ENCODE measurements at places on chromosomes 12 and 14.

DNA sequence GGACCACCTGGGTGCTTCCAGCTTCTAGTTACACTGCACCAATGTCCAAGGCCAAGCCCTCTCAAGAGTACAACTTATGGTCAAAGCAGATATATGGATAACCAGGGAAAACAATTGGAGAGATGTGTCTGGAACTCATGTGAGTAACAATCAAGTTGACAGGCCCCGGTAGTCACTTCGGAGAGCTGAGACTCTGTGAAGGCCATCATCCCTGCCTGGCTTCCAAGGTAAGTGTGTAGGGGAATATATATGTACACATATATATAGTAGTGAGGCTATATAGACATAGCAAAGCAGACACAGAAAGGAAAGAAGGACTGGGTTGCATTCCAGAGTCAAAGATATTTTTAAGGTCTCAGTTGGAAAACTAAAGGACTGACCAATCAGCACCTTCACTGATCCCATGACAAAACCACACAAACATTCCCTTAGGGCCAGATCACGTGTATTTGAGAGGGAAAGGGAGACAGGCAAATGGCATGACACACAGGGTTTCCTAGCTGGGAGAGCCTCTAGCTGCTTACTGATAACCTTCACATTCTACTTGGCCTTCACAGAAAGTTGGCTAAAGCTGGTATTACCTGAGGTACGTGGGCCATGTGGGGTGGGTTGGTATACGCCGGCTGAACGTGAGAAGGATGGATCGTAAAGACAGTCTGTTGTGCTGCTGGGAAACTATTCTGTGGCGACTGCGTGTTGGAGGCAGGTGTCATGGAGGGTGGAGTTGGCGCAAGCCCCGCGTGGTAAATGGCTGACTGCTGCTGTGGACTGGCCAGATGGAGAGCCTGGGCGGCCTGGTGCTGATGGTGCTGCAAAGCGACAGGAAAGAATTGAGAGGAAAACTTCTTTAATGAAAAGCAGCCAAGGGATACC lies 50.0 kb downstream of the SH2B3 start:
- H3K27me3 ChIP-seq: no peaks in the 10 kb centered on the region
- peak overlapping the region; percentile 44 for H3K27ac ChIP-seq
- H3K4me1 ChIP-seq: peaks cover 26% of the 10 kb centered on the region
- no peak for DNase-seq
- peaks cover 12% of the 10 kb centered on the region for H3K36me3 ChIP-seq
- no peak overlapping the region for H3K4me3 ChIP-seq

DNA sequence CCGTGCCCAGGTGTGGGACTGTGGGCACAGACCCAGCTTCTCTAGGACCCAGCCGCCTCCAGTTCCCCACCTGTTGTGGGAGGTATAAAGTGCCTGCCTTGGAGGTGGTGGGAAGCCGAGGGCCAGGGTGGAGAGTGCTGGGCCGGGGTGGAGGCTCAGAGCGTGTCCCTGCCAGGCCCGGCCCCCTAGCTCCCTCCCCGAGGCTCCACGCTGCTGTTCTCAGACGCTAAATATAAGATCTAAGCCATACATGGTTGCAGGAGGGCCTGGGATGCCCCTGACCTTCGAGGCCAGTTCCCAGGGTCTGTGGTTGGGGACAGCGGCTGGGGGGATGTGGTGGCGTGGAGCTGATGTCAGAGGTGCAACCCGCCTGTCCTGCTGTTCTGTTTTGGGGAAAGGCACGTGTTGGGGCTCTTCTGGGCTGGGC lies 10.8 kb downstream of the INF2 start:
- no peak overlapping the region for H3K27ac ChIP-seq
- H3K4me3 ChIP-seq: no peak overlapping the region
- H3K27me3 ChIP-seq: no peaks in the 10 kb centered on the region
- peaks cover 4% of the 10 kb centered on the region for H3K36me3 ChIP-seq

- DNase-seq: peak; percentile 69
- no peaks in the 10 kb centered on the region for H3K27me3 ChIP-seq
- H3K4me1 ChIP-seq: peaks cover 83% of the 10 kb centered on the region
- peaks cover 26% of the 10 kb centered on the region for H3K36me3 ChIP-seq
Measured at GRCh38 chr14:93954900-93955849, 21.2 kb downstream of the ASB2 start.

- H3K27me3 ChIP-seq: peaks cover 3% of the 10 kb centered on the region
- H3K36me3 ChIP-seq: no peaks in the 10 kb centered on the region
- H3K4me3 ChIP-seq: no peak overlapping the region
- DNase-seq: no peak
Measured at GRCh38 chr12:76177821-76178220, 93.3 kb upstream of the NAP1L1 start.

- DNase-seq: no peak
- H3K4me1 ChIP-seq: peaks cover 60% of the 10 kb centered on the region
- H3K27ac ChIP-seq: peak overlapping the region; percentile 76
- no peaks in the 10 kb centered on the region for H3K27me3 ChIP-seq
- peaks cover 22% of the 10 kb centered on the region for H3K36me3 ChIP-seq
- H3K4me3 ChIP-seq: peak overlapping the region; percentile 13
Measured at GRCh38 chr12:71767183-71767582, 12.5 kb downstream of the RAB21 start.

DNA sequence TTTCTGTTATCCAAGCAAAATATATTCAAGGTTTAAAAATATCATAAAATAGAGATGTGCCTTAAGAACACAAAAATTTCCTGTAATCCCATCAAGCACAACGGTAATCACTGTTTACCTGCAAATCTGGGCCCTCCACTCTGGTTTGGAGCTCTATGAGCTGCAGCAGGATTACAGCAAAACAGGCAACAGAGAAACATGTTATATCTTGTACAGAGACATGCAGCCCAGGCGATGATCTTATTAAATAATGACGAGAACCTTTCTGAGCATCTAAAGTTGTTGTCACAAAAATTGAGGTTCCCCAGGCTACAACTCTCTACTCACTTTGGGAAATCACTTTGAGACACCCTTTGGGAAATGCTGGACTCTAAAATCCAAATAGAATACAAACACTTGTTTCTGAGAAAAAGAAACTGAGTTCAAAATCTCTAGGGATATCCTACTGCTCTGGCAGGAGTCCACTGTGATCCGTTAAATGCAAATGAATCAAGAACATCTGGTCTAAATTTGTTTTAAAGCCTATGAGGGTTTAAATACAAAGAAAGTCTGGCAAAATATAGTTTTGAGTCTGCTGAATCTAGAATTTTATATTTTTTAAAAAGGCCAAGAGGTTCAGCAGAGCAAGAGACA lies 36.3 kb downstream of the STON2 start:
- H3K4me3 ChIP-seq: no peak overlapping the region
- no peaks in the 10 kb centered on the region for H3K4me1 ChIP-seq
- no peaks in the 10 kb centered on the region for H3K36me3 ChIP-seq
- peaks cover 13% of the 10 kb centered on the region for H3K27me3 ChIP-seq
- no peak for DNase-seq

DNA sequence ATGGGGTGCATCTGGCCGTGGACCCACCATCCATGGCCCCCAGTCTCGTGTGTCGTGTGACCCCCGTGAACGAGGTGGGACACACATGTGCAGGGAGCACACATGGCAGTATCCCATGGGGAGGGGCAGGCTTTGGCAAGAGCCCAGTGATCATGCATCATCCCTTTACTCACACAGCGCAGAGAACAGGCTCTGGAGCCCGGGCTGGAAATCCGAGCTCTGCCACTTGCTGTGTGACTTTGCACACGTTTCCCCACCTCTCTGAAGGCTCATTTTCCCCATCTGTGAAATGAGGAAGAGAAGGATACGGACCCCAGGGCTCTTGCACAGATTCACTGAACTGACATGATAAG lies 119.9 kb downstream of the PHETA1 start:
- H3K4me1 ChIP-seq: no peaks in the 10 kb centered on the region
- H3K36me3 ChIP-seq: peaks cover 2% of the 10 kb centered on the region
- H3K27me3 ChIP-seq: peaks cover 67% of the 10 kb centered on the region
- H3K4me3 ChIP-seq: no peak overlapping the region
- no peak for DNase-seq

- H3K27ac ChIP-seq: no peak overlapping the region
- DNase-seq: no peak
- no peak overlapping the region for H3K4me3 ChIP-seq
- peaks cover 2% of the 10 kb centered on the region for H3K36me3 ChIP-seq
Measured at GRCh38 chr14:84250893-84251292, 1279.1 kb upstream of the FLRT2 start.

DNA sequence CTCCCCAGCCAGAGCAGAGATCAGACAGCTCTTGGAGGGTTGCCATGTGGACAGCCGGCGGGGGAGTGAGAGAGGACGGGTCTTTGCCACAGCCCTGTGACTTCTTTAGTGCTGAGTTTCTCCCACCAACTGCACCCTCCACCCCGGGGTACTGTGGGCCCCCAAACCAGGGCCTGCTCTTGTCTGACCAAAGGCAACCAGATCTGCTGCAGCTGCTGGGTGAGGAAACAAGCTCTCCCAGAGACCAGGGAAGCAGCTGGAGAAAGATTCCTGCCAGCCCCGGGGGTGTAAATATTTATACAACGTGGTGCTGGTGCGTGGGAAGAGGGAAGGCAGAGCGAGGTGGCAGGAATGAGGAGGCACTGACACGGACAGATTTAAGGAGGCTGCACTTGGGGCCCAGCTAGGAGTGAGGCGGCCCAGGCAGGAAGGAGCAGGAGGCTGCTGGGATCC lies 14.3 kb upstream of the ZFP36L1 start:
- no peak for DNase-seq
- H3K4me3 ChIP-seq: no peak overlapping the region
- H3K27ac ChIP-seq: peak overlapping the region; percentile 89
- H3K27me3 ChIP-seq: no peaks in the 10 kb centered on the region

DNA sequence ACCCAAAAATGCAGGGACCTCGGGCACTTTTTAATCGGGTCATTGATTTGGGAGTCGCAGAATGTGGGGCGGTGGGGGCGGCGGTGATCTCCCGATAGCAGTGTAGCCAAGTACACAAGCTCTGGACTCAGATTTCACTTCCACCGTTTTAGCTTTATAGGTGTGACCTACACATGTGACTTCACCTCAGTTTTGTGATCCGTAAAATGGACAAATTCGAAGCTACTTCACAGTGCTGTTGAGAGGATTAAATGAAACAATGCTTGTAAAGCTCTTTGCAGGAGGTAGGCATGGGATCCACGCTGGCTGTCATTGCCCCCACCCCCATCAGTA lies 478 bp downstream of the RITA1 start:
- DNase-seq: no peak
- H3K27me3 ChIP-seq: no peaks in the 10 kb centered on the region
- peak overlapping the region; percentile 86 for H3K4me3 ChIP-seq
- peak overlapping the region; percentile 91 for H3K27ac ChIP-seq

DNA sequence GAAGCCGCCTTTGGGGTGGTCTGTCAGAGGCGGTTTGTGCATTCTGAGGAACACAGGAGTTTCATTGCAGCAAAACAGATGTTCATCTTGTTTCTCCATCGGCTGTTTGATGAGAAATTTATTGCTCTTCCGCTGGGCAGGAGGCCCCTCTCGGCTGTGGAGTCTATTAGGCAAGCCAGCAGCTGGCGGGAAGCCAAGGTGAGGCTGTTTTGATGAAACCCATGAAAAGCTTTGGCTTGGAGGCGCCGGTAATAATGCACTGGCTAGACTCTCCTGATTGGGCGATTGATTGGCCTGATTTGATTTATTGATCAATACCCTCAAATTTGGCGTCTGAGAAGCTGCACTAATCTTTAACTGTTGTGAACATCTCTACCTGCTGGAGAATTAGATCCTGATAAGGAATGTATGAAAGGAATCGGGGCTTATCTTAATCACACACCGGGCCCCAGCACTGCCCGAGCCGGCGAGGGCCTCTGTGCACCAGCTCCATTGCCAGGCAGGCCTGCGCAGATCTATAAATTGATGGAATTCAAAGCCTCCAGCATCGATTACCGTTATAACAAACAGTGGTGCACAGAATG lies 187.7 kb downstream of the PHETA1 start:
- DNase-seq: no peak
- no peak overlapping the region for H3K27ac ChIP-seq
- no peaks in the 10 kb centered on the region for H3K36me3 ChIP-seq
- no peak overlapping the region for H3K4me3 ChIP-seq
- peaks cover 62% of the 10 kb centered on the region for H3K27me3 ChIP-seq
- H3K4me1 ChIP-seq: no peaks in the 10 kb centered on the region

- no peaks in the 10 kb centered on the region for H3K27me3 ChIP-seq
- H3K4me3 ChIP-seq: no peak overlapping the region
- no peaks in the 10 kb centered on the region for H3K36me3 ChIP-seq
- H3K27ac ChIP-seq: no peak overlapping the region
Measured at GRCh38 chr12:80702889-80703805, 4.3 kb upstream of the MYF6 start.

GRCh38 chr14:33511851-33512640 lies 438.8 kb downstream of the EGLN3 start:
- H3K27me3 ChIP-seq: no peaks in the 10 kb centered on the region
- H3K4me3 ChIP-seq: no peak overlapping the region
- H3K27ac ChIP-seq: no peak overlapping the region
- no peaks in the 10 kb centered on the region for H3K4me1 ChIP-seq

DNA sequence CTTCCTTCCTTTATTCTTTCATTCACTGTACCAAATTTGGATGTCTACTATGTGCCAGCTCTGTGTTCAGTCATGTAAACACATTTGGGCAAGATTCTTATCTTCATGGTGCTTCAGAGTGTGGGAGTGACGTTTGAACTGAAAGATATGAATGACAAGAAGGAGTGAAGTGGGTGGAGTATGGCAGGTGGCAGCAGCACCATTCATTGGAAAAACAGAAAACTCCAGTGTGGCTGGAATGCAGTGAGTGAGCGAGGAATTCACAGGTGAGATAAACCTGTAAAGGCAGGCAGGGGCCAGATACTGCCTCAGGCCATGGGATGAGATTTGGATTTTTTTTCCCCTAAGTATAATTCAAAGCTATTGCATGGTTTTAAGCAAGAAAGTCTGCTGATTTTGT lies 140.7 kb upstream of the CCDC198 start:
- no peaks in the 10 kb centered on the region for H3K4me1 ChIP-seq
- no peaks in the 10 kb centered on the region for H3K36me3 ChIP-seq
- no peaks in the 10 kb centered on the region for H3K27me3 ChIP-seq
- no peak overlapping the region for H3K27ac ChIP-seq
- H3K4me3 ChIP-seq: no peak overlapping the region

DNA sequence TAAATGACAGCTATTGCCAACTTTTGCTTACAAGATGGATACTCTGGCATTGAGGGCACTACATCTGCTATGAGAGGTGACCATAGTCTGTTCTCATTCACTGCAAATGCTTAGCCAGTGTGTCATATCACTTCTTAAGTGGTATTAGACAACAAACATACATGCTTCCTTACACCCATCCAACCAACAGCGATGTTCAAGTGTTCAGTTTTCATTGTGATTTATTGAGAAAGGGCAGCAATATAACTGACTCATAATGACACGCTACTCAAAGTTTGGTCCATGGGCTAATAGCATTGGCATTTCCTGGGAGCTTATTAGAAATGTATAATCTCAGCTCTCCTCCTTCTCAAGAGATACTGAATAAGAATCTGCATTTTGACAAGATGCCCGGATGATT lies 181.7 kb downstream of the NPAS3 start:
- no peak for DNase-seq
- no peaks in the 10 kb centered on the region for H3K4me1 ChIP-seq
- no peak overlapping the region for H3K4me3 ChIP-seq
- no peak overlapping the region for H3K27ac ChIP-seq

GRCh38 chr14:39491134-39491571 lies 58.9 kb upstream of the FBXO33 start:
- H3K27ac ChIP-seq: no peak overlapping the region
- H3K4me3 ChIP-seq: no peak overlapping the region
- no peak for DNase-seq
- H3K36me3 ChIP-seq: no peaks in the 10 kb centered on the region
- no peaks in the 10 kb centered on the region for H3K27me3 ChIP-seq

GRCh38 chr14:89384023-89384422 lies 33.0 kb downstream of the FOXN3 start:
- H3K27me3 ChIP-seq: no peaks in the 10 kb centered on the region
- H3K4me3 ChIP-seq: no peak overlapping the region
- H3K36me3 ChIP-seq: peaks cover 7% of the 10 kb centered on the region
